Mesenteric fat pad (tissue), 1 donor: ENCODE measurements at places on chromosomes 7 and 10. TPM values are rescaled to one million over a fixed set of nuclear protein-coding genes. Genes with fewer than 3 reads are reported as not detected.

The STK32C gene
- total RNA-seq, result 18.3 TPM

The ZNF487 gene
- total RNA-seq, result 3.9 TPM

The SEMA3E gene
- total RNA-seq, result 3.2 TPM

The FAM25A gene
- total RNA-seq, result not detected

The AHCYL2 gene
- total RNA-seq, result 13.6 TPM

The RNF32 gene
- total RNA-seq, result not detected

The CALML5 gene
- not detected for total RNA-seq

The RGS10 gene
- 18.1 TPM for total RNA-seq

The CPA2 gene
- total RNA-seq, result 2.2 TPM

The SMKR1 gene
- total RNA-seq, result not detected

The FKBP14 gene
- 19.8 TPM for total RNA-seq

The ANKRD30A gene
- total RNA-seq, result 3.5 TPM

DNA sequence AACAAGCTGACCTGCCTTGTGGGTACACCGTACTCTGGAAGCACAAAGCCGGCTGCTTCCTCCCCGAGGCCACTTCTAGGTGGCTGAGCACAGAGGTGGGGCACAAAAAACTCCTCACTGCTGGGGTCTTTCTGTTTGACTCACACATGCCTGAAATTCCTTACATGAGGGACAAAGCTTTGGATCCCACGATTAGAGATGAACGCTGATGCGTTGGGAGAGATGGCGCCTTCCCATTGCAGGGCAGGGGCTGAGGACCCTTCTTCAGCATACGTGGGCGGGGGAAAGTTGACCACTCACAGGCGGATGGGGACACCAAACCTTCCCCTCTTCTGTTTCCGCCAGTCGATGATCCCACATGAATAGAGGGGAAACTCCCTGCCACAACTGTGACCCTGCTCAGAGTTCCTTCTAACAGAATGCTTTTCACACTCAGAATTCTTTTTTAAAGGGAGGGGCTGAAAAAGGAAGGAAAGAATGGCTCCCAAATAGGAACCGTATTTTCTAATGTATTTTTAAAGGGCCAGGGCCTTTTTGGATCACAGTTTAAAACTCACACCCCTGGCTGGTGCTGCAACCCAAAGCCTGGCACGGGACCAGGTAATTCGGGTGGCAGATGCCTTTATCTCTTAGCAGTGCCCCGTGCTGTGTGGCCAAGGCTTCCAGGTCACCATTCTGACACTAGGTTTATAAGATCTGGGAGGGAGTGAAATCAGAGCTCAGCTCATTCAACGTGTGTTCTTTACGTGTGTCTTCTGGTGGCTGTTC, 134.0 kb downstream of the PRKAG2 start:
- no peak for DNase-seq

GRCh38 chr7:69105092-69105491, 493.2 kb upstream of the AUTS2 start:
- no peak for DNase-seq

GRCh38 chr7:106736508-106737201, 75.7 kb upstream of the CCDC71L start:
- DNase-seq, result no peak

GRCh38 chr7:2478399-2478785, 2.2 kb upstream of the GRIFIN start:
- DNase-seq, result no peak

GRCh38 chr10:104127411-104127810, 5.4 kb downstream of the SFR1 start:
- no peak for DNase-seq

GRCh38 chr10:102449321-102450123, 1.8 kb downstream of the C10orf95 start:
- DNase-seq, result no peak

- no peak for DNase-seq
Measured at GRCh38 chr7:30861612-30862011, 50.0 kb upstream of the AQP1 start.

DNA sequence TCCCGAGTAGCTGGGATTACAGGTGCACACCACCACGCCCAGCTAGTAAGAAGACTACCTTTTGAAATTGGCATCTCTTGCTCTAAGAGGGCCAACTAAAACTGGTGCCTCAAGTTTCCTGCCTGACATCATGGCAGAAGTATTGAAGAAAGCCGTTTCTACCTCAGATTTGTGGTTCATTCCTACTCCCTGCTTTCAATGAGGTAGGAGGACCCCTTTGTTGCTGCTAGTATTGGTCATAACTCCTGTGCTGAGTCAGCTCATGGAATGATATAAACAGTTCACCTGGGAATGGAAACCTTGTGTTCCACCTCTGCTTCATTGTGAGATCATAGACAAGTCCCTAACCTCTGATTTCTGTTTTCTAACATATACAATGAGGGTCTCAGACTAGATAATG, 82.8 kb downstream of the CDK6 start:
- DNase-seq, result no peak

DNA sequence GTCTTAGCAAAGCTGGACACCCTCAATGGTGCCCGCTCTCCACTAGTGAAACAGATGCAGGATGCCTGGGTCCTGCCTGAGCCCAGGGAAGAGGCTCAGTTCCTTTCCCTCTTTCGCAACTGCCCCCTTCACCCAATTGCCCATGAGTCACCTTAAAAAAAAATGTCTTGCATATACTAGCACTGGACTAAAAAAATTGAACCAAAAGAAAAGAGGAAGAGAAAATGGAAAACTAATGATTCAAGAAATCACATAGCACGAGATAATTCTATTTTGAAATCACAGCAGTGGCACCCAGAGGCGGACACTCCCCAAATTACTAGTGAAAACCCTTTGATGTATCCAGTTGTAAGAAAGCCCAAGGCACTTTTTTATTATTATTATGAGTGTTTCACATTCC, 972.5 kb downstream of the LRMDA start:
- no peak for DNase-seq

GRCh38 chr10:34585422-34586112, 229.5 kb downstream of the PARD3 start:
- no peak for DNase-seq

GRCh38 chr7:102974366-102975236, 61.8 kb downstream of the LRRC17 start:
- no peak for DNase-seq

DNA sequence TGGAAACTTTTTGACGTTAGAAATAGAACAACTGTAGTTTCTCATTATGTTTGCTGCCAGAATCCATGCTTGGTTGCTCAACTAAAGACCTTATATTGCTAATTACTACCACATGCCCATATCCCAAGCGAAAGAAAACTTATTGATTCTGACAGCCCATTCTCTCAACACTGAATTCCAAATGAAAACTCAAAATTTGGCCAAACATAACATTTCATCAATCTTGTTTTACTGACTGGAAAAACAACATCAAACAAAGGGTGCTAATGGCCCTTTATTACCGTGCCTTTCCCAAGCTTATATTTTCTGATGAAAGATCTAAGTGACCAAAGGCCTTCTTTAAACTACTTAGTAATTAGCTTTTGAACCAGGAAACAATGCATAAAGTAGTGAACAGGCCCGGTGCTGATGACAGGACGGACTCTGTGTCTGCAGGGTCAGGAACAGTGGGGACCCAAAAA, 531.8 kb downstream of the KCNMA1 start:
- no peak for DNase-seq

DNA sequence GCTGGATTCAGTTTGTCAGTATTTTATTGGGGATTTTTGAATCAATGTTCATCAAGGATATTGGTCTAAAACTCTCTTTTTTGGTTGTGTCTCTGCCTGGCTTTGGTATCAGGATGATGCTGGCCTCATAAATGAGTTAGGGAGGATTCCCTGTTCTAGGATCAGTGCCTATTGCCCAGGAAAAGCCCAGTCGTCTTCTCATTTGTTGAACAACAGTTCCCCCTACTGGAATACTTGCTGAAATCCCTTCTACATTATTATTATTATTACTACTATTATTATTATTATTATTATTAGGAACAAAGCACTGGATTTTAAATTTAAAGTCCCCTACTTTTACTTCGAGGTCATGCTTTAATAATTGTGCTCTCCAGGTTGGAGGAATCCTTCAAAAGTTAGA, 528.9 kb downstream of the MAGI2 start:
- no peak for DNase-seq

- DNase-seq, result no peak
Measured at GRCh38 chr10:85212526-85212925, 884.1 kb downstream of the CCSER2 start.

GRCh38 chr7:80207501-80207900, 72.9 kb downstream of the GNAI1 start:
- DNase-seq, result no peak

- no peak for DNase-seq
Measured at GRCh38 chr7:55533050-55533728, 39.1 kb downstream of the VOPP1 start.

GRCh38 chr10:21954690-21955089, 48.8 kb downstream of the DNAJC1 start:
- DNase-seq, result no peak

DNA sequence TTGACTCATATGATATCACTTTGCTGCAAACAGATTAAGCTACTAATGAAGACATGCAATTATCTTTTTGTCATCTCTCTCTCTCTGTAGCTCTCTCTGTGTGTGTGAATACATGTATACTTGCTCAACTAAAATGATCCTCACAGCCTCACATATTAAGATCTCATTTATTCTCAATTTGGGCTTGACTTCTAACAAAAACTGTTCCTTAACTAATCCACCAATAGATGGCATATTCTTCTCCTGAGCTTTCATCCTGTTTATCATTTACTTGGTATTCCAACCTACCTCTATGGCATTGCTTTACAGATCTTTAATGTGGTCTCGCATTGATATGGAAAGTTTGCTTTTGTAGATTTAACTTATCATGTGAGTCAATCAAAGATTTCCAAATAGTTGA, 540.4 kb downstream of the CNTNAP2 start:
- DNase-seq, result no peak

DNA sequence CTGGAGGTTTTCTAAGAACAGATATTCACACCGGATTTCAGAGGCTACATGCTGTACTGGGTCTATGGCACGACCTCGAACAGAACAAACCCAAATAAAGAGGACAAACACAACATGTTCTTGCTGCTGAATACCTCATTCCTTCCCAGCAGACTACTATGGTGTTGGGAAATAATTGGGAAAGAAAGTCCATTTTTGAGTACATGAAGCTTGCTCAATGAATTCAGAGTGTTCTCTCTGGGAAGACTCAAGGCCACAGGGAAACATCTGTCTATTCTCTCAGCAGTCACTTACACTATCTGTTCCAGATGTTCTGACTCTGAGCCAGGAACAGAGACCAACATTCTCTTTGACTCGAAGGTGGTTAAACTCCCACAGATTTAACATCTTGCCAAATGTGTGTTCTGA, 30.9 kb downstream of the LAMB1 start:
- DNase-seq, result no peak

GRCh38 chr10:51759896-51760534, 60.6 kb upstream of the CSTF2T start:
- DNase-seq, result no peak

- no peak for DNase-seq
Measured at GRCh38 chr7:79118143-79118542, 335.3 kb downstream of the MAGI2 start.

DNA sequence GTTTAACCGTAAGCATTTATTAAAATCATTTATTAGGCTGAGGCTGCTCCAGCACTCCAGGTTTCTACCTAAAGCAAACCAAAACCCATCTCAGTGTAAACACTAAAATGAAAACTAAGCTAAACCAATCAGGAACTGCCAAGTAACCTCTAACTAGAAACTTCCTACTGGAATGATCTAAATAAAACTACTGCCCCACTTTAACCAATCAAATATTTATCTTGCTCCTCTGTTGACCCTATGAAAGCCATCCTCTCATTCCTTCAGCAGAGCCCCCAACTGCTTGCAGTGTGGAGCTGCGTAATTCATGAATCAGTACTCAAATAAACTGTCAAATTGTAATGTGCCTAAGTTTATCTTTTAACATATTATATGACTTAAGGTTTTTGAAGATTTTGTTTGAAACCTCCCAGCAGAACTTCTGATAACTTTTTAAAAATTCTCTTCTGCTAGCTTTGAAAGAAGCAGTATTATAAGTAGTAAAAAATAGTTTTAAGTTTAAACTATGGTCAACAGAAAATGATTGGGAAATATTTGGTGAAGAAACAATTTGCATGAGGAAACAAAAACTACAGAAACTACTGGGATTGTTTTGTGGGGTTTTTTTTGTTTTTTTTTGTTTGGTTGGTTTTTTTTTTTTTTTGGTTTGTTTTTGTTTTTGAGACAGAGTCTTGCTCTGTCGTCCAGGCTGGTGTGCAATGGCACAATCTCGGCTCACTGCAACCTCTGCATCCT, 47.4 kb downstream of the GPR37 start:
- DNase-seq, result no peak

DNA sequence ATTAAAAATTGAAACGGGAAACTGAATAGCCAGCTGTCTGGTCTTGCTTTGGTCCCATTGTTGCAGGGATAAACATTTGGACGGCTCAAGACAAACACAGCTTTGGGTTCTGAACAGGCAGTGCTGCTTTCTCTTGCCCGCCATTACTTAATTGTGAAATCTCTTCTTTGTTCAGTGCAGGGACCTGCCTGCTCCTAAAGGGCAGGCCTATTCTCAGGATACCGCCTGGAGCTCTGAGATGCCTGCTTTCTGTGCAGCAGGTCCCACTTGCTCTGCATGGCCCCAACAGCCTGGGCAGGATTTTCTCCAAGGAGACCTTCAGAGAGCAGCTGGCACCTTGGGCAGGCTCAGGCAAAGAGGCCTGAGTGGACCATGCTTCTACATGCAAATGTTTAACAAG, 237.6 kb downstream of the KCNMA1 start:
- DNase-seq, result no peak

DNA sequence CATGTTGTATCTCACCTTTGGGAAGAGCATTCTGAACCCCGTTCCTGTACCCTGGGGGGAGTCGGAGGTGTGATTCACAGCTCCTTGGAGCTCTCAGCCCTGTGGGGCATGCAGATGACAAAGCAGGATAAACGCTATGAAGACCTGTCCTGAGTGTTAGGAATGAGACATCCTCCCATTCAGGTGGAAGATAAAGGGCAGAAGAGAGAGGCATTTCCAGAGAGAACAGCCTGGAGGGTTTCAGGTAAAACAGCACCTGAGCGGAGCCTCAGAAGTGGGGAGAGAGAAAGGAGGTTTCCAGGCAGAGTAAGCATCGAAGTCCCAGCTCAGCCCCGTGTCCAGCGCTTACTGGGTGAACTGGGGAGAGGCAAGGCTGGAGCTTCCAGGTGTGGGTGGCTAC, 288.9 kb downstream of the KLF6 start:
- DNase-seq, result peak; percentile 45

GRCh38 chr7:49432254-49432653, 341.2 kb upstream of the VWC2 start:
- DNase-seq, result no peak

- no peak for DNase-seq
Measured at GRCh38 chr7:91140982-91141381, 123.3 kb upstream of the FZD1 start.

GRCh38 chr7:126557271-126557670, 695.5 kb downstream of the GRM8 start:
- no peak for DNase-seq

- DNase-seq, result peak; percentile 57
Measured at GRCh38 chr10:1573334-1573969, 163.9 kb downstream of the ADARB2 start.
